CD8-positive, alpha-beta memory T cell (primary cell): ENCODE measurements at places on chromosomes 2 and 18. TPM values are rescaled to one million over a fixed set of nuclear protein-coding genes. Genes with fewer than 3 reads are reported as not detected.

- H3K27ac ChIP-seq = no peak overlapping the region
- no peaks in the 10 kb centered on the region for H3K36me3 ChIP-seq
- H3K4me1 ChIP-seq = no peaks in the 10 kb centered on the region
- H3K4me3 ChIP-seq = no peak overlapping the region
- H3K27me3 ChIP-seq = no peaks in the 10 kb centered on the region
- DNase-seq = no peak
These were observed 59.9 kb downstream of the USP37 start for GRCh38 chr2:218508299-218508698.

DNA sequence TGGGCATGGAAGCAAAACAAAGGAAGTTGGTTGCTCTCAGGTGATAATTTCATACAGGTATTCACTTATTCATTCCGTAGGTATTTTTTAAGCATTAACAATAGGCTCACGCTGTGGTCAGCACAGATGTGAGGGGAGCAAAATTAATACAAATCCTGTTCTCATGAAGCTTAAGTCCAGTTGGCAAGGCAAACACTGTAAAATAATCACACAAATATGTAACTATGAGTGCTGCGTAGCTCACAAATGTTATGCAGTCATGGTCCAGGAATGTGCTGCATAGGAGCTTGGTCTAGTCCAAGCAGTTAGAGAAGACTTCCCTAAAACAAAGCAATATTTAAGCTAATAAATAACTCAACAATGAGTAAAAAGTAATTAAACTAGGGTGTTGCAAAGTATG lies 23.9 kb downstream of the SP5 start:
- DNase-seq = no peak
- peaks cover 7% of the 10 kb centered on the region for H3K27me3 ChIP-seq
- H3K27ac ChIP-seq = no peak overlapping the region

DNA sequence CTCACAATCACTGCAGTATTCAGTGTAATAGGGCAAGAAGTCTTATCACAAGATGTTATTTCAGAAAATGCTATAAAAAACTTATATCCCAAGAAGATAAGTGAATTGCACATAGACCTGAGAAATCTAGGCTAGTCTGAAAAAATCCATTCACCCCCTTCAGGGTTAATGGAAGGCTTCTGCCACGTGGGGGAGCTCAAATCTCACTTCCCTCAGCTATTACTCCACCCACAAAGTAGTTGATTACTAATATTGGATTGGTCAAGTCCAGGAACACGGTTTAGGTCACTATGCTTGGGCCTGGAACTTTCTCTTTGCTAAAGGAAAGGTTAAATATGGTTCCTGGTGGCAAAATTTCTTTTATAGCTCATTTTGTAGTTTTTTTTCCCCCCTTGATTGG lies 51.2 kb upstream of the ADAM23 start:
- H3K27me3 ChIP-seq = no peaks in the 10 kb centered on the region
- DNase-seq = no peak
- no peak overlapping the region for H3K4me3 ChIP-seq
- no peak overlapping the region for H3K27ac ChIP-seq
- no peaks in the 10 kb centered on the region for H3K36me3 ChIP-seq

GRCh38 chr18:73752546-73752945 lies 395.1 kb downstream of the FBXO15 start:
- H3K4me1 ChIP-seq = no peaks in the 10 kb centered on the region
- no peaks in the 10 kb centered on the region for H3K27me3 ChIP-seq
- no peaks in the 10 kb centered on the region for H3K36me3 ChIP-seq

- no peak for DNase-seq
- H3K4me1 ChIP-seq = peaks cover 26% of the 10 kb centered on the region
- no peaks in the 10 kb centered on the region for H3K27me3 ChIP-seq
- no peak overlapping the region for H3K4me3 ChIP-seq
These were observed 4.9 kb downstream of the ADCY3 start for GRCh38 chr2:24915175-24915574.

GRCh38 chr18:47992976-47993375 lies 62.5 kb upstream of the SMAD2 start:
- DNase-seq = no peak
- H3K4me3 ChIP-seq = no peak overlapping the region
- no peaks in the 10 kb centered on the region for H3K4me1 ChIP-seq
- H3K36me3 ChIP-seq = no peaks in the 10 kb centered on the region
- no peak overlapping the region for H3K27ac ChIP-seq
- H3K27me3 ChIP-seq = no peaks in the 10 kb centered on the region

DNA sequence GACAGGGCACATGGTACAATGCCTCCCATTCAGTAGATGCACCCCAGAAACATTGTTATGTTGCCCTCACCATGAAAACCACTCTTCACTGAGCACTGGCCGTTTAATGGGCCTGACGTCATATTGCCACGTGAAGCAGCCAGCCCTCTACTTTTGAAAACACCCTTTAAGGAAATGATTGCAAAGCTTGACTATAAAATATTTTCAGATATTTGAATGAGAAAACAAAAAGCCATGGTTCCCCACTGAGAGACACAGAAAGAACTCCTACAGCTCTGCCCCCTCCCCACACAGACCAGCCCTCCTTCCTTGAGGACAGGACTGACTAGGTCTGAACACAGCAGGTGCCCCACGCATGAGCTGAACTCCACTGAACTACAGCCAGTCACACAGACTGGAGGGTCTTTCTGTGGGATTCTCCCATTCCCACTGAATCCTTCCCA lies 349.1 kb downstream of the ANAPC1 start:
- no peaks in the 10 kb centered on the region for H3K4me1 ChIP-seq
- H3K36me3 ChIP-seq = no peaks in the 10 kb centered on the region
- H3K27me3 ChIP-seq = no peaks in the 10 kb centered on the region
- no peak for DNase-seq
- no peak overlapping the region for H3K4me3 ChIP-seq

GRCh38 chr2:236882930-236883329 lies 202.8 kb upstream of the COPS8 start:
- H3K27ac ChIP-seq = no peak overlapping the region
- no peaks in the 10 kb centered on the region for H3K4me1 ChIP-seq
- no peak for DNase-seq
- no peaks in the 10 kb centered on the region for H3K36me3 ChIP-seq
- no peak overlapping the region for H3K4me3 ChIP-seq

- H3K4me1 ChIP-seq = peaks cover 22% of the 10 kb centered on the region
- H3K4me3 ChIP-seq = no peak overlapping the region
These were observed 81.5 kb upstream of the YWHAQ start for GRCh38 chr2:9712263-9712662.

GRCh38 chr2:75100011-75100800 lies 99.1 kb downstream of the TACR1 start:
- H3K4me1 ChIP-seq = no peaks in the 10 kb centered on the region
- no peak overlapping the region for H3K27ac ChIP-seq
- no peak overlapping the region for H3K4me3 ChIP-seq
- H3K27me3 ChIP-seq = no peaks in the 10 kb centered on the region
- H3K36me3 ChIP-seq = no peaks in the 10 kb centered on the region

DNA sequence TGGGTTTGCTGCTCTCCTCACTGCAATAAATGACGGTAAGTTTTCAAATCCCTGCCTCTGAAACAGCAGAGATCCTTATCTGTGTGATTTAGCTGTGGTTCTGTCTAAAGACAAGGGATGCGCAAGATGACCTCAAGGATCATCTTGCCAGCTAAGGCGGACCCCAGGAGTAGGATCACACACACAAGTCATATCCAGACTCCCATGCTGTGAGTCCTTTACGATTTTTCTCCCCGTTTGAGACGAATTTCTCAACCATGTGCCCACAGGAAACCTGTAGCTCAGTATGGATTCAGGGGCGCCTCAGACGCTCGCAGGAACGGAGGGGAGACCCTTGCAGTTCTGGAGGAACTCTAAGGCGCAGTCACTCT lies 11.1 kb upstream of the DCTN1 start:
- peak overlapping the region; percentile 79 for H3K4me3 ChIP-seq
- no peak for DNase-seq
- peaks cover 39% of the 10 kb centered on the region for H3K4me1 ChIP-seq
- no peaks in the 10 kb centered on the region for H3K27me3 ChIP-seq

GRCh38 chr18:74571895-74572680 lies 25.6 kb upstream of the ZNF407 start:
- H3K4me3 ChIP-seq = no peak overlapping the region
- no peaks in the 10 kb centered on the region for H3K27me3 ChIP-seq
- H3K36me3 ChIP-seq = no peaks in the 10 kb centered on the region
- H3K4me1 ChIP-seq = no peaks in the 10 kb centered on the region

- no peak for DNase-seq
- H3K4me1 ChIP-seq = no peaks in the 10 kb centered on the region
- H3K36me3 ChIP-seq = no peaks in the 10 kb centered on the region
These were observed 249.1 kb downstream of the PHLPP1 start for GRCh38 chr18:62964432-62964831.

DNA sequence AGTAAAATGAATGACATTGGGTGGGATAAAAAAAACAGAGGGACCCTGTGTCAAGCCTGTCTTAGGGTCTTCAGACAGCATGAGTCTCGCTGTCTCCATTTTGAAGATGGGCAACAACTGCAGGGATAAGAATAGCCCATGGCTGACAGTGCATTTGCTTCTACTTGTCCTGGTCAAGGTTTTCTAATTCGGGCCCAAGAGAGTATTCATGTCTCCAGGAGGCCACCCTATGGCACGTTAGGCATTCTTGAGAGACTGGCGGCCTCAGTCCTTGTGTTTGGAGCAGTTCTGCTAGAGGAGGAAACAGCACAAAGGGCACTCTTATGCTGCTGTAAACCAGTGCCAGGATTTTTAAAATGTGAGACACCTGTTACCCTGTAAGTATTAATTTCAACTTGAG lies 9.5 kb upstream of the MYL1 start:
- H3K27ac ChIP-seq = no peak overlapping the region
- DNase-seq = no peak
- no peaks in the 10 kb centered on the region for H3K27me3 ChIP-seq
- H3K36me3 ChIP-seq = no peaks in the 10 kb centered on the region

DNA sequence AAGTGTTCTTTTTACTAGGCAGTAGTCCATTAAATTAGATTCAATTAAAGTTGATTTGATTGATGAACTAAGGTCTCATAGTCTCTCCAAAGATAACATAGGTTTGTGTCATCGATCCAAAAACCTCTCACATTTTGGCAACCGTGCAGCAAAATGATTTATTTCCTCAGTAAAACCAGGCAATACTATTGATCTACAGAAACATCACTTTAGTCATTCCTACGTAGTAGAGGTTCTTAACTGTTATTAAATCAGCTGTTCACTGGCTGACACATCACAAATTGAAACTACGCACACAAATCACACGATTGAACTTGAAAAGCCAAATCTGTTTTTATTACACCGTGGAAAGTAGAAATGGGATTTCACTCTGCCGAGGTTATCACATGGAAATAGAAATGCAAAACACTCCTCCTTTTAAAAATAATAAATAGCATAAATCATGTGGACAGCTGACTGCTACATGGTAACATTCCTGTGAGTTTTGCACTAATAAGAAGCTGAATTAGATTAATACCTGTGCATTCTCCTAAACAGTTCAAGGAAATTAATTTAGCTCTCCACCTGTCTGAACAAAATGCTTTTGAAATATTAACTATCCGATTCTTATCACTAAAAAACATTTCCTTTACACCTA lies 262.5 kb downstream of the CDH20 start:
- no peak for DNase-seq
- H3K27me3 ChIP-seq = no peaks in the 10 kb centered on the region
- no peak overlapping the region for H3K27ac ChIP-seq
- H3K4me1 ChIP-seq = no peaks in the 10 kb centered on the region
- no peaks in the 10 kb centered on the region for H3K36me3 ChIP-seq

- H3K4me3 ChIP-seq = no peak overlapping the region
- no peak for DNase-seq
- no peak overlapping the region for H3K27ac ChIP-seq
- no peaks in the 10 kb centered on the region for H3K27me3 ChIP-seq
These were observed 77.1 kb downstream of the HS1BP3 start for GRCh38 chr2:20573620-20574422.

- no peaks in the 10 kb centered on the region for H3K36me3 ChIP-seq
- no peak for DNase-seq
- no peaks in the 10 kb centered on the region for H3K4me1 ChIP-seq
These were observed 52.1 kb upstream of the CTIF start for GRCh38 chr18:48486754-48487153.

DNA sequence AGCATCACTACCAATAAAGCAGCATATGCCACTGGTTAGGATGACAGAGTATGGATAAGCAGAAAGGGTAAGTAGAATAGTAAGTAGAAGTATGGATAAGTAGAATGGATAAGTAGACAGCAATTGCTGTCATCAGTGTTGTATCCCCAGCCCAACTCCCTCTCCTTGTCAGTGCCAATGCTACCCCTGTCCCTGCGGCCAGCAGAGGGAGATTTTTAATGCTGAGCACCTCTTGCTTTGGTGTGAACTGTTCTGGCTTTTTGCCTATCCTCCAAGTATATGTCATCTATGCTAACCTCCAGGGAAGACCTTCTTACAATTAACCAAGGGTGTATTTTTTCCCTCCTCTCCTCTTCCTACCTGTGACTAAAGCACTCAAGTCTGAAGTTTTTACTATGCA lies 136.7 kb upstream of the SPHKAP start:
- no peaks in the 10 kb centered on the region for H3K36me3 ChIP-seq
- no peak overlapping the region for H3K27ac ChIP-seq
- no peaks in the 10 kb centered on the region for H3K4me1 ChIP-seq

DNA sequence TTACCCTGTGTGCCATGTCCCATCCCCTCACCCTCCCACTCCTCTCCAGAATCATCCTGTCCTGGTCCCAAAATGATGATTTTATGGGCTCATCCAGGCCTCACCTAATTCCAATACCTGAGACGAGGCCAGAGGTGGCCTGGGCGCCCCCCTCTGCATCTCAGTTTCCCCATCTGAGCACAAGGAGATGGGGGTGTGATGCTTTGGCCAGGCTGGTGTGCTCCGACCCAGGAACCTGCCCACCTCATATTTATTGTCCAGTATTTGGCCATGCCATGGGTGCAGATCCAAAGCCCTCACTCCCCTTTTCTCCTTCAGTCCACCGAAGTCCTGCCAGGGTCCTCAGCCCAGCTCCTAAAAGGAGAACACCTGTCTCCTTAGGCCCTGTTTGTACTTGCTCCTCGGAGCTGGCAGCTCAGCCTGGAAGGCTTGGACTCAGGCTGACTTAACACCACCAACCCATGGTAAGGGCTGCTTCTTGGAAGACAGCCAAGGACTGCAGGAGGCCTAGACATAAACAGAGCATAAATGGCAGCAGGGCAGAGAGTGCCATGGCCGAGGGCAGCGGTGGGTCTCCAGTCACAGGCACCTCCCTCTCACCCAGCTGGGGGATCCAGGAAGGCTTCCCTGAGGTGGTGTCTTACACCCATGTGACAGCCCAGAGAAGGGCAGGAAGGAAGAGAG lies 3.6 kb downstream of the TEX51 start:
- no peaks in the 10 kb centered on the region for H3K36me3 ChIP-seq
- DNase-seq = no peak
- H3K4me1 ChIP-seq = no peaks in the 10 kb centered on the region
- peaks cover 4% of the 10 kb centered on the region for H3K27me3 ChIP-seq
- H3K4me3 ChIP-seq = no peak overlapping the region

Gene ACOXL
- not detected for polyA plus RNA-seq

Gene TMEM150A
- 13.2 TPM for polyA plus RNA-seq

Gene VWC2L
- polyA plus RNA-seq = not detected

Gene WDR54
- 55.5 TPM for polyA plus RNA-seq

Gene LRP2
- not detected for polyA plus RNA-seq

Gene CNTNAP5
- polyA plus RNA-seq = not detected

Gene MTX2
- 21.6 TPM for polyA plus RNA-seq
